ENCODE measurements at places on chromosomes 2 and 18.

DNA sequence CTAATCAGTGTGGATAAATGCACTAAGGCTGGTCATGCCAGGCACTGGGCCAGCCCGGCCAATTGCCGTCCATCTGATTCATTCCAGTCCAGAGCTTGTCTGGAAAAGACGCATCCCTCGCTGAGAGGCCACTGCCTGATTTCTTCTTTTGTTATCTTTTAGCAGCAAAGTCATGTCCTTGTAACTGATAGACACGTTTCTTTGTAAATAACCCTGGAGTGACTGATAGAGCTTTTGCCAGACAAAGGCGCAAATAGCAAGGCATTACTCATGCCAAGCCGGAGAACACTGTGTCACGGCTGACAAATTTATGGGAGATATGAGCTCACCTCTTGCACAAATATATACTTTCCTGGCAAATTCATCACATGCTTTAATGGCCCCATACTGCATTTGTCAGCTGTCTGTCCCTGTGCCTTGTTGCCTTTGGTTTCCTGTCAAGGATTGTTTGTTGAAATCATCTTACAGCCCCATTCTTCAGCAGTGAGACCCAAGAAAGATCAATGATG lies 164.4 kb downstream of the ETAA1 start:
- no peak for DNase-seq

DNA sequence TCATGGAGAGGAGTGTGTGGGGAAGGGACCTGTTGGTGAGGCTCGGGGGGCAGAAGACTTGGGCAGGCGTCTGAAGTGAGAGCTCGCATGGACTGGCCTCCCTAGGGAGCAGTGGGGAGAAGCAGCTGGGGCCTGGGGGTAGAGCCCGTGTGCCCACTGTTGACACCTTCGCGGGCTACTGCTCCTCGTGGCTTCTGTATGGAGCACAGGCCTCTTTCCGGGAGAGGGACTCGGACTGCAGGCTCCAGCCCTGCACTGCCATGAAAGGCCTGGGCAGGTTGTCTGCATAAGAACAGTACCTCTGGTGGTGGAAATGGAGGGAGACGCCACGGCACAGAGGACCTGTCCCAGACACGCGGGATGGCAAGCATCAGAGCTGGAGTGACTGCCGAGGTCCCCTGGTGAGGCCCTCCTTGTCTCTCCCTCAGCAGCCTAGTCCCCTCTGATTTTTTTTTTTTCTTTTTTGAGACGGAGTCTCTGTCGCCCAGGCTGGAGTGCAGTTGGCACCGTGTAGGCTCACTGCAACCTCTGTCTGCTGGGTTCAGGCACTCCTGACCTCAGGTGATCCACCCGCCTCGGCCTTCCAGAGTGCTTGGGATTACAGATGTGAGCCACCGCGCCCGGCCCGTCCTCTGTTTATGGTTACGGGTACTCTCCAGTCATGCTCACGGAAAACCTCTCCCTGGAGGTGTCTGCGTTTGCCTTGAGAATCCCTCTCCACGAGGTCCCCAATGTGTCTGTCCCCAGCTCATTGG lies 44.7 kb upstream of the PTMA start:
- DNase-seq = no peak

- no peak for DNase-seq
Observed at GRCh38 chr2:120219766-120220165, 3.4 kb downstream of the TMEM185B start.

DNA sequence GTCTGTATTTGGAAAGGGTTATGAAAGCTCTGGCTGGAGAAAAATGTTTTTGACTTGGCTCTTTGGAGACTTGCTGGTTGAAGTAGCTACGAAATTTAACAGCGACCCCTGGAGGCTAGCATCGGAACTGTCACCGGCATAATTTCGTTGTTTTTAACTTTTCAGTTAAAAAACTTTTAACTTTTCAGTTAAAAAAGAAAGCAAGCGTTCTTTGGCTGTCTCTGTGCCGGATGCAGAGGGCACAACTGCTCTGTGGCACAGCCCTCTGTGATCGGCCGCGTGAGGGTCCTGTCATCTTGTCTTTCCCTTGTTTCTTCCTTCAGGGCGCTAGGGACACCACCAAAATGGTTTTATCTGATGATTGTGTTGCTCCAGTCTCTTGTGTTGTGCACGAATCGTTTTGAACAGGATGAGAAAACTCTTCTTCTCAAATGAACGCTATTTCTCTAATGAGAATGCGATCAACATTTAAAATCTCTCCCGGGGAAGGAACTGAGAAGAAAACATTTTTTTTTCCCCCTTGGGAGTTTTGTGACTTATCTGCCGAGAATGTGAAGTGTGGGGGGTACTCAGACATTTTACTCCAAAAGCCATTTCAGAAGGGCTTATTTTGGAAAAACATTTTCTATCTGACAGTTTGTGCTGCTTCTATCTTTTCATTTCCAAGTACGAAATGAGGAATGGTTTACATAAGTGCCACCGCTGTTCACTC lies 57.1 kb downstream of the ADCYAP1 start:
- peak; percentile 29 for DNase-seq

DNA sequence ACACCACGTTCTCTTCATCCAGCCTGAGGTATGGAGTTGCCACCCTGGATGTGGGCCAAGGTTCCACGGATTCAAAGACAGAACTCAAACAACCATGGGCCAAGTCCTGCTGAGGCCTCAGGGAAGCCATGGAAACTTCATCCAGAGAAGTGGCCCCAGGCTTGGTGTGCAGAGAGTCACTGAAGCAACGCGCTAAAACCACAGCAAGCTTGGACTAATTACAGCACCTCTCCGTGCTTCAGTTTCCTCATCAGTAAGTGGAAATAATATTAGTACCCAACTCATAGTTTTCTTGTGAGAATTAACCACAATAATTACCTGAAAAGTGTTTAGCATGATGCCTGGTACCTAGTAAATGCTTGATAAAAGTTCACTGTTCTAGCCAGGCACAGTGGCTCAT lies 19.2 kb upstream of the AP1S3 start:
- DNase-seq = no peak

DNA sequence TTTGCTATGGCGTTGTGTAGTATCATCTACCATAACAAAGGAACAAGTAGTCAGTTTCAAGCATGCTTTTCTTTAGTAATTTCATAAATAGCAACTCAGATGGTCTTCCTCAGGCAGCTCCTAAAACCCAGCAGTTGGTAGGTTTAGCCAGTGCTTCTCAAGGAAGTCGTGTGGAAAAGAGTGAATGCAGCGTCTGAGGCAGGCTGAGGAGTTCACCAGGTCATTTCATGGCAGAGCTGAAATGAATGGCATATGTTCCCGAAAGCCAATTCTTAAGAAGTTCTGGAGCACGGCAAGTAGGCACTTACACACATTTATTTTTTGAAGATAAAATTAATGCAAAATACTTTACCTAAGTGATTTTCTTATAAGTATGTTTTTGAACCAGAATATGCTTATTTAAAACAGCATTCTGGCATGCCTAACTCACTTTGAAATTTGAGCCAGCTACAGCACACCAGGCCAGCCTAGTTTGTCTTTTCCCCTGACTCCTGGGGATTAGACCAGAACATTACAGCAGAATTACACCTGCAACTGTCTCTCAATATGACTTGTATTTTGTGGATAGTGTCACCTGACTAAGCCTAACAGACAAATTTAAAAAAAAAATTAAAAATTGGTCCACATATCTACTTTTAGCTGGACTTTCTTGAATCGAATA lies 62.2 kb downstream of the OSBPL6 start:
- DNase-seq = no peak

GRCh38 chr2:98516571-98516970 lies 71.9 kb downstream of the INPP4A start:
- DNase-seq = no peak

- no peak for DNase-seq
Observed at GRCh38 chr2:161332371-161332967, 24.2 kb downstream of the PSMD14 start.

Data from transverse colon (tissue), 4 donors.